ENCODE measurements at places on chromosomes 4 and X.

DNA sequence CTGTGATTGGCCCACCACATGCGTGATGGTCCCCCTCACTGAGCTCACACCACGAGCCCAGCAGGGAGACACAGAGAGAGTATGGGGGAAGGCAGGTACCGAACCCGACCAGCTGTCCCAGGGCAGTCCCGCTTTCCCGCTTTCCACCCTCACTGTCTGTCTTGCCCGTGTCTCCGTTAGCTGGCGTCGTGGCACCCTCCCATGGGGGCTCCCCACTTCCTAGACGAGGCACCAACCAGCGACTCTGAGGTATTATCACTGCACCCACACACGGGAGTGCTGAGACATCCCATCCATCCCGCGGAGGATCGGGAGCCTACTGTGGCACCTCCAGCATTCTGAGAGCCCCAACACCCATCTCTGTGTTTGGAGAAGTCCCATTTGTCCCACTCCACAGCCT lies 43.0 kb upstream of the NHSL2 start:
- no peak overlapping the region for H3K27ac ChIP-seq
- no peaks in the 10 kb centered on the region for H3K4me1 ChIP-seq
- H3K36me3 ChIP-seq, result no peaks in the 10 kb centered on the region
- no peak for DNase-seq
- H3K27me3 ChIP-seq, result peaks cover 17% of the 10 kb centered on the region

GRCh38 chr4:87109121-87109520 lies 111.3 kb downstream of the KLHL8 start:
- no peaks in the 10 kb centered on the region for H3K27me3 ChIP-seq
- no peaks in the 10 kb centered on the region for H3K36me3 ChIP-seq
- H3K4me1 ChIP-seq, result peaks cover 49% of the 10 kb centered on the region
- H3K27ac ChIP-seq, result no peak overlapping the region
- no peak for DNase-seq
- no peak overlapping the region for H3K4me3 ChIP-seq

GRCh38 chr4:80202190-80202711 lies 4.9 kb downstream of the PRDM8 start:
- peak overlapping the region; percentile 74 for H3K4me3 ChIP-seq
- DNase-seq, result peak; percentile 73
- no peaks in the 10 kb centered on the region for H3K36me3 ChIP-seq
- peak overlapping the region; percentile 81 for H3K27ac ChIP-seq
- H3K4me1 ChIP-seq, result peaks cover 5% of the 10 kb centered on the region
- H3K27me3 ChIP-seq, result peaks cover 44% of the 10 kb centered on the region

DNA sequence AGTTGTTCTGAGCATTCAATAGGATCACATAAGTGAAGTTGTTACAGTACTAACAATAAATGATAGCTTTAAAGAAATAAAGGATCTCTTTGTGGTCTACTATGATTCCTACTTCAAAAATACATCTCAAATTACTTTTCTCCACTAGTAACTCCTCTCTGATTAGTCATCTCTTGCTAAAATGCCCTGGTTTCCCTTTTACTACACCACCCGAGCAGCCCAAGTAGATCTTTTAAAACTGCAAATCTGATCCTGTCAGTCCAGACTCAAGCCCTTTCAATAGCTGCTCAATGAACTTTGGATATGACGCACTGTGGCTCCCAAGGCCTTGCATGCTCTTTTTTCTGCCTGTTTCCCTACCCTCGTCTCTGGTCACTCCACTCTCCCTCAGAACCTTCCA lies 97.5 kb downstream of the MAOA start:
- no peaks in the 10 kb centered on the region for H3K4me1 ChIP-seq
- no peaks in the 10 kb centered on the region for H3K36me3 ChIP-seq
- no peak overlapping the region for H3K27ac ChIP-seq

GRCh38 chr4:20509315-20509714 lies 190.9 kb upstream of the PACRGL start:
- DNase-seq, result no peak
- H3K36me3 ChIP-seq, result no peaks in the 10 kb centered on the region
- no peaks in the 10 kb centered on the region for H3K27me3 ChIP-seq
- no peak overlapping the region for H3K4me3 ChIP-seq
- no peak overlapping the region for H3K27ac ChIP-seq
- peaks cover 6% of the 10 kb centered on the region for H3K4me1 ChIP-seq

GRCh38 chr4:60805500-60806313 lies 394.4 kb upstream of the ADGRL3 start:
- no peaks in the 10 kb centered on the region for H3K4me1 ChIP-seq
- H3K27me3 ChIP-seq, result no peaks in the 10 kb centered on the region
- H3K36me3 ChIP-seq, result no peaks in the 10 kb centered on the region
- H3K27ac ChIP-seq, result no peak overlapping the region
- no peak overlapping the region for H3K4me3 ChIP-seq

- no peaks in the 10 kb centered on the region for H3K36me3 ChIP-seq
- H3K27ac ChIP-seq, result no peak overlapping the region
Measured at GRCh38 chr4:187469627-187470026, 525.9 kb upstream of the ZFP42 start.

DNA sequence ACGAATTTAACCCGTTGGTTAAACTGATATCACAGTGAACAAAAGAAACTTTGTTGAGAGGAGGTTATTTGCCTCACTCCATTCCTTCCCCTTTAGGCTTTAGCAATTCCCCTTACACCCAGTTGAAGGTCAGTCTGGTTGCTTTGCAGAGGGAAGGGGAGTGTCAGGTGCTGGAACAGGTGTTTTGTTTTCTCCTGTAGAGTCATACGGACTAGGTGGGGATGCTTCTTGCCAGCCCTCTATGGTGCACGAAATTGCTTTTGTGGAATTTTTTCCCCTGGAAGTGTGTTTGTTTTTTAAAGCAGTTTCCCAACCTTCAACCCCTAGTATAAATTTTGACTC lies 33.1 kb downstream of the DLG3 start:
- no peaks in the 10 kb centered on the region for H3K36me3 ChIP-seq

DNA sequence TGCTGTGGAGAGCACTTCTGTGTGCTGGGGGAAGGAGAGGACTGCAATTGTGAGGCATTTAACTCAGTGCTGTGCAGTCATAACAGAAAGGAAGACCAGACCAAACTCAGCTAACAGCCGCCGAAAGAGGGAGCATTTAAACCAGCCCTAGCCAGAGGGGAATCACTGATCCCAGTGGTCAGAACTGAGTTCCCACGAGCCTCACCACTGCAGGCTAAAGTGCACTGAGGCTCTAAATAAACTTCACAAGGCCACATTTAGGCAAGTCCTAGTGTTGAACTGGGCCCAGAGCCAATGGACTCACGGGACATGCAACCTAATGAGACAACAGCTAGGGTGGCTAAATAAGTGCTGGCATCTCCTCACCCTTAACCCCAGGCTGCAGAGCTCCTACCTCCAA lies 20.4 kb downstream of the IQCM start:
- H3K4me1 ChIP-seq, result no peaks in the 10 kb centered on the region
- no peaks in the 10 kb centered on the region for H3K27me3 ChIP-seq
- H3K27ac ChIP-seq, result no peak overlapping the region
- DNase-seq, result no peak
- H3K4me3 ChIP-seq, result no peak overlapping the region

GRCh38 chr4:161680146-161680545 lies 483.7 kb downstream of the FSTL5 start:
- no peaks in the 10 kb centered on the region for H3K36me3 ChIP-seq
- DNase-seq, result no peak
- H3K27ac ChIP-seq, result no peak overlapping the region

DNA sequence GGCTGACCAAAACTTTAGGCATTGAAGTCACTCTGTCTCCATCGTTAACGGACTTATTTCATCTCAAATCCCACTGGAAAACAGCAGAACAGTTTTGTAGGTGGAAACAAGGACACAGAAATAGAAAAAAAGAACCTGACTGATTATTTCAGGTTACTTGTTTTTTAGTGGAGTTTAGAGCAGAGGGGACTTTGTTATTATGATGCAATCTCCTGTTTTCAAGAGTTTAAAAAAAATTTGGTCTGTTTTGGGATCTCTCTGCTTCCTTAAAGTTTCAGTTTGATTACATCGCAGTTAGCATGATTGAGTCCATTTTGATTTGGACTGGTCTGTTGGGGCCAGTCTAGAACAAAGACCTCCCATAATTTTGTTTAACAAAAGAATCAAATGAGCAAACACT lies 13.6 kb downstream of the PROM1 start:
- no peak for DNase-seq
- H3K36me3 ChIP-seq, result no peaks in the 10 kb centered on the region
- no peaks in the 10 kb centered on the region for H3K27me3 ChIP-seq
- no peak overlapping the region for H3K27ac ChIP-seq
- no peak overlapping the region for H3K4me3 ChIP-seq

GRCh38 chrX:31550158-31550557 lies 478.3 kb upstream of the FTHL17 start:
- H3K36me3 ChIP-seq, result no peaks in the 10 kb centered on the region
- no peak overlapping the region for H3K4me3 ChIP-seq
- H3K27me3 ChIP-seq, result no peaks in the 10 kb centered on the region
- no peak overlapping the region for H3K27ac ChIP-seq

Measured in tibial nerve (tissue), 4 donors.